ENCODE measurements at places on chromosomes 3 and 15.
A peak's percentile ranks its signal among the peaks of the same experiment; 100 is the strongest.

GRCh38 chr15:74158855-74159650 is 14.5 kb upstream of the ISLR start:
- no peak for DNase-seq

- DNase-seq: no peak
These were observed 70.7 kb upstream of the LARS2 start for GRCh38 chr3:45317710-45318109.

- DNase-seq: no peak
These were observed 437.8 kb upstream of the AZI2 start for GRCh38 chr3:28786446-28786845.

- no peak for DNase-seq
These were observed 51.7 kb downstream of the CRYGS start for GRCh38 chr3:186492385-186492984.

DNA sequence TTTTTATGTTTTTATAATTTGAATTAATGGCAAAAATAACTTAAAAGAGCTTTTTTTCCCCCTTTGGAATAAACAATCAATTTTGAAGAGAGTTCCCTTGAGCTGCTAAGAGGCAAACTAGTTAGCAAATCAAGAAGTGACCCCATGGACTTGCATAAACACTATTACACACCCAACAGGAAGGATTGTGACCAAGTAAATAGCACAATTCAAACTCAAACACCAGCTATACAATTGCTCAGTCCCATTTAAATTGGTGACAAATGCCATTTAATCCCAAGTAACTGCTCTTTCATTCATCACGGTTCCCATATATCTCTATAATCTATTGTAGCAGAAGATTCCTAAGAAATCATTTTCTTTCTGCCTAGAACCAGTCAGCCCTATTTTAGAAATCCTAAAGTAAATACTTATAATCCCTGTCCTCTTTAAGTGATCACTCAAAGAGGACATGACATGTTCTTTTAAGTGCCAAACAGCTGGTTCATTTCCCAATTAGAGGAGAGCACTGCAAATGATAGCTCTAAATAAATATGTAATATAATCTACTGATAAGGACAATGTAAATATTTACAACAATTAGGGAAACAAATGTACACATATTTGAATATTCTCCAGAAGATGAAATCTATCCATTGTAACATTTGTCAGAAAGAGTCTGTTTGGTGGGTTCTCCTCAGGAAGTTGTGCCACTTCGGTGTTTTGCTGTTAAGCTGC is 137.8 kb upstream of the ADAMTS9 start:
- no peak for DNase-seq

DNA sequence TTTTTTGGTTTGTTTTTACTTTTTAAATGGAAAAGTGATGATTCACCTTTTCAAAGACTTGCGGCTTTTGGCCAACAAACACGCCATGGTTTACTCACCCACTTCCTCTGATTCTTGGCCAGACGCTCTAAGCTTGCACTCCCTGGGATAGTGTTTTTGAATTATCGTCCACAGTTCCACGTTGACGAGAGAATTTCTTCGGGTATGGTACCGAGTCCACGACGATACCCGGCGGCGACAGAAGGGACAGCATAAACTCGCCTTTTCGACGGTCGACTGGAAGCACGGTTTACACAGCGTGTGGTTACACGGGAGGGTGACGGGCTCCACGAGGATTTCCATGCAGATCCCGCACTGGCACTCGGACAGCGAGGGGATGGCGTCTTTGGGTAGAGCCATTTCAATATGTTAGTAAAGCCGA is 783 bp downstream of the RNF168 start:
- DNase-seq: peak; percentile 82

GRCh38 chr3:175238801-175239200 is 379.7 kb downstream of the NAALADL2 start:
- DNase-seq: no peak

DNA sequence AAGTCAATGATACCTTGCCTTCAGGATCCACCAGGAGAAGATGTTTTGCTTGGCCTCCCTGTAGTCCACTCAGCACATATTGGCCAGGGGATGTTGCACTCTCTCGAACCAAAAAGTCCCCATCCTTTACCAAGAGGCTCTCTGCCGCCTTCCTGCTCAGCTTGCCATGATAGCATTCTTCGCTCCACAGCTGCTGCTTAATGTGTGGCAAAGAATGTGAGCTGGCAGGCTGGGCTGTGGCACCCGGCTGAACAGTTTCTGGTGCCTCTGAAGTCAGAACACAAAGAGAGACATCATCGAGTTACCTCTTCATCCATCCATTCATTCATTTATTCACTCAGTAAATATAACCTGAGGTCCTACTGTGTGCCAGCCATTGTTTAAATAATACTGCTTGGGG is 23.9 kb upstream of the CEP152 start:
- no peak for DNase-seq

GRCh38 chr3:149592758-149593240 is 65.0 kb downstream of the WWTR1 start:
- no peak for DNase-seq

DNA sequence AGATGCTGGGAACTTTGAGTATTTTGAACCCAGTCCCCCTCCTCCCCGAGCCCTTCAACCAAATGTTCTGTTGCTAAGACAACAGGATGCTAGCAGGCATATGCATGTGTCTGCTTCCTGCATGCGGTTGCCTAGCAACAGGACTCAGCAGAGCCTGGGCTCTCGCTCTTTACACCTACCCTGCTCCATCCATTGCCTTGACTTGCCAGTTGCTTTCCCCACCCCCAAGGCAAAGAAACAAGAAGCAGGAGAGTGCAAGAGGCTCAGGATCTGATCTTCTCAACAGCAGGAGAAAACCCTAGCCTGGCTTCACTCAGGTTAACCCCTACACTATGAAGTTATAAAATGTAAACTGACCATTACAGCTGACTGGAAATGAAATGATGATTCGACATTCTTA is 393.0 kb downstream of the IGSF11 start:
- DNase-seq: no peak

DNA sequence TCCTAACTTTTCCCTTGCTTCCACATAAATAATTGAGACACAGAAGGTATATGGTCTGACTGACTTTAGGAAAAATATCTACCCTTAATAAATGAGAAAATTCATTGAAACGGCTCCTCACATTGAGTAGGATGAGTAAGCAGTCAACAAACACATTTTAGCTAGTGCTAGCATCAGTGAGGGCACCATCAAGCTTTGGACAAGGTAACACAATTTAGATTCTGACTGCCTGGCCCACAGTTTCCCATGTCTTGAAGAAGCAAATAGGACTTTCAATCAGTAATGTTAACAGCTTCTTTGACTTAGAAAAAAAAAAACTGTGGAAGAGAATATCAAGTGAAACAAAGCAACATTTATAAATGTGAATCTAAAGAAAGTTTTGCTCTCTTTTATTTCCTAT is 70.1 kb upstream of the MBNL1 start:
- no peak for DNase-seq

- DNase-seq: no peak
These were observed 32.9 kb downstream of the RNF111 start for GRCh38 chr15:59020322-59020721.

DNA sequence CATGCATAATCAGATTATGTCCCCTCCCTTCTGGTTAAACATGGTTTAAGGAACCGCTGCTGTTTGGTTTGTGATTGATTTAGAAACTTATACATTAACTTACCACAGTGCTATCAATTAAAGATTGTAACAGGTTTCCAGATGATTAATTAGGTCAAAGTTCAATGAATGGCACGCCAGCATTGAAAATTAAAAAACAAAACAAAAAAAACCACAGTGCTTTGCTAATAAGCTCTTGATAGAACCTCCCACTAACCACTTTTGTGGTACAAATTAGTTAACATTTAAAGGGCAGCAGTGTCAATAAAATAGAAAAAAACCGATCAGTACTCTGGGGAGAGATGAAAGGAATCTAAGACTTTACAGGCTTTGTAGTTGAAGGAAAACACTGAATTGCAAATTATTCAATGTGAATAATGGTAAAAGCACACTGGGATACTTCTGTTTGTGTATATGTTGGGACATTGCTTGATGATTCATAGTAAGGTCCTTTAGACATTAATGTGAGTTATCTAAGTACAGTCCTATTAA is 7.6 kb upstream of the C3orf38 start:
- no peak for DNase-seq

GRCh38 chr3:111768571-111769100 is 90.4 kb upstream of the PHLDB2 start:
- no peak for DNase-seq

DNA sequence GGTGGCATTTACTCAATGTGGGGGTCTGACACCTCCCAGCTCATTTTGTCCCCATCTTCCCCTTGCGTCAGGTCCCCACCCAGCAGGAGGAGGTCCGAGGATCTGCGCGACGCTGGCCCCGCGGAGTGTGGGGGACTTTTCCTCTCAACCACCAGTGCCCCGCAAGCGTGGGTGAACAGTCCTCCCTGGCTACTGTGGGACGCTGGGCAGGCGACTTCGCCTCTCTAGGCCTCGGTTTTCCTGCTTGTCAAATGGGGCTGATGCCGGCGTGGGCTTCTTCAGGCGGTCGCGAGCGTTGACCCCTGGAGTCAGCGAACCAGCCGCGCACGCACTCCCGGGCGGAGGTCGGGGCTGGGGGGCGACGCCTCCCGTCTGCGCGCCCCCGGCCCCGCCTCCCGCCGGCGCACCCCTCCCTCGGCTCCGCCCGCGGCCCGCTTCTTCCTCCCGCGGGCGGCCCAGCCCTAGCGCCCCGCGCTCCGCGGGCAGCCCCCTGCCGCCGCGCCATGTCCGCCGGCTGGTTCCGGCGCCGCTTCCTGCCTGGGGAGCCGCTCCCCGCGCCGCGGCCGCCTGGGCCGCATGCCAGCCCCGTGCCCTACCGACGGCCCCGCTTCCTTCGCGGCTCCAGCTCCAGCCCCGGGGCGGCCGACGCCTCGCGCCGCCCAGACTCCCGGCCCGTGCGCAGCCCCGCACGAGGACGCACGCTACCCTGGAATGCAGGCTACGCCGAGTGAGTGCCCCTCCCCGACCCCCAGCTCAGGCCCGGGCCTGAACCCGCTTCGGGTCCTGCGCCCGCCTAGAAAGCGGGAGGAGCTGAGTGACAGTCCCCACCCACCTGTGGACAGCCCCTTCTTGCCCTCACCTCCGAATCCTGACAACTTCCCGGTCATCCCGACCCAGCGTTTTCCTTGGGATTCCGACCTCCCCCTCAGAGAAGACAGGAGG is at the start of gene PPM1M:
TSS of gene PPM1M (plus strand) at position 438 of the 942 bp plus-strand sequence. CDS start at position 504, 66 bp downstream.
- DNase-seq: peak; percentile 33

DNA sequence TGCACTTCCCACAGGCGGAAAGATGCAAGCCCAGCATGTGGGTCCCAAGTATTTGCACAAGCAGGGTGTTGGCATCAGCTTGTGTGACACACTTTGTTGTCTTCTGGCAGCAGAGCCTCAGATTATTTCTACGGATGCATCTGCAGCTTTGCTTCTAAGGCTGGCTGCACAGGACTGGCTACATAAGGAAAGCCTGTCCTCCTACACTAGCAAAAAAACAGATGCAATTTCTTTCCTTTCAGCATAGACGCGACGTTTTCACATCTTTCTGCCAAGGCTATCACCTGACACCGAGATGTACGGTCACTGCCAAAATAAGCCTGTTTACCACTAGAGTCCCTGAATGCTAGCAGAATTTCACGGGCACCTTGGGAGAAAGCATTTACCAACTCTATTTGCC is 13.5 kb downstream of the MRPS11 start:
- DNase-seq: no peak

- no peak for DNase-seq
These were observed 35.6 kb upstream of the MECOM start for GRCh38 chr3:169699070-169699469.

DNA sequence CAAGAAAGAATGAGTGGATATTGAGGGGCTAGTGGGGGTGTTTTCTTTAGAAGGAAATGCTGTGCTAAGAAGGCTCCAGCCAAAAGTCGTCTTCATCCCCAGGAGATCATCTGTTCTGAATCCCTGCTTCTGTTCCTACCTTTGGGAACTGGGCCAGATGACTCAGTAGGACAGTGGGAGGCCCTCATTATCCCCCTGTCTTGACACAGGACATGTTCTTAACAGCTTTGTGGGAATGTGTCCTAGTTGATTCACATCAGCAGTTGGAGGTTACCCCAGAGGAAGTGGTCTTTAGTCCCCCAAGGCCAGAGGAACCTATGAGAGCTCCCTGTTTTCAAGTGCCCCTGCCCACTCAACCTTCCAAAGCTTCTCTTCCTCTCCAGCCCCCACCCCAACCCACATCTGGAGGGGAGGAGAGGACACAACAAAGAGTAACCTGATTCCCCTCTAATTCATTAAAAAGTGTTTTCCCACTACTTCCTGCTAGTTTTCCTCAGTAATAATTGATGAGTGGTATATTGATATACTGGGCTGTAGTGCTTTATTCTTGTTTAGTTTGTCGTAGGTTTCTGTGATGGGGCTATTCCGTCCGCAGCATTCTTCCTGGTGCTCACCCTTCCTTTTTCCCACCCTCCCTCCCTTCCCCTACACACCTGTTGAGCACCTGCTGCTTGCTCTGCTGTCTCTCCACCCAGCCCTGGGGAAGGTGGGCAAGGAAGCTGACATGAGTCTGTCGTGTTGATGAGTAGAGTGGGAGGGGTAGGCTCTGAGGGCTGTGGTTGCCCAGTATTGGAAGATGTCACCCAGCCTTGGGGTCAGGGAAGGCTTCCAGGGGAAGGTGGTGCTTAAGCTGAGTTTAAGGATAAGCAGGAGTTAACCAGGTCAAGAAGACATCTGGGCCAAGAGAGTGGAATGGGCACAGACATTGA is 9.3 kb downstream of the PXYLP1 start:
- DNase-seq: no peak

GRCh38 chr3:78048698-78049097 is 1008.8 kb downstream of the ROBO2 start:
- DNase-seq: no peak

- no peak for DNase-seq
These were observed 49.9 kb downstream of the CACNA1D start for GRCh38 chr3:53544357-53544756.

- no peak for DNase-seq
These were observed 203.9 kb downstream of the MINAR1 start for GRCh38 chr15:79635897-79636561.

DNA sequence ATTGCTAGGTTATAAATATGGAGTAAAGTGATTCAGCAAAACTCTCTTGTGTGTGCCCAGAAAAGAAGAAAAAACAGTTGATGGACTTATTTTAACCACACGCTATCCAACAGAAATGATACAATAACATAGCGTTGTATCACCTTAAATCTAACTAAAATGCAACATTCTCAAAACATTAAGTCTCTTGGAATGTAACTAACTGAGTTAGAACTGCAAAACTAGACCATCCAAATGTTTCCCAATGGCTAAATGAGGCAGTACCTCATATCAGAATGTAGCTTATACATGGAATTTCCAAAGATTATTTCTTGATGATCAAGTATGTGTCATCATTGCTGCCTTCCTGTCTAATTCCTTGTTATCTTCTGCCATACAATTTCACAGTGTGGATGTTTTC is 187.9 kb downstream of the CNTN3 start:
- no peak for DNase-seq

- DNase-seq: no peak
These were observed 9.9 kb upstream of the CCDC54 start for GRCh38 chr3:107367353-107367752.

- DNase-seq: no peak
These were observed 217.5 kb upstream of the RASGRP1 start for GRCh38 chr15:38782156-38782555.

All from bone marrow (tissue), 2 donors.